SW 1271 (cell line): ENCODE measurements at places on chromosomes 16 and 17.
A peak's percentile ranks its signal among the peaks of the same experiment; 100 is the strongest.

DNA sequence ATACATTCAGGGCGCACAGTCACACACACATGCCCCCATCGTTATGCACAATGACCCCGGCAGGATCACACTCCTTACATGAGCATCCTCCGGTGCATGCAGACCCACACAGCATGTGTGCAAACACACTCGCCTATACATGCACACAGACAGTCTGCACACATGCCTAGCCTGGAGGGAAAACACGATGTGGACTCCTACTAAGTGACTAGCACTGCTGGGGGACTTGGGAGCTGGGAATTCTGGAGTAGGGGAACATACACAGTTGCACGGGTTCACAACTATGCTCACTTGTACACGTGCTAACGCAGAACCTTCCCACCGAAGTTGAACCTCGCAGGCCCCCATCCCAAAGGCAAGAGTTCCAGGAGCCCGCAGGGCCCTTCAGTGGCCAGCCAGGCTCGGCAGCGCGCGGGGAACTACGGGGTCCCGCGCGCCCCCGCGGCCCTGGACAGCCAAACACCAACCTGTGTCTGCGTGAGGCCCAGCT is 2.0 kb downstream of the DLX3 start:
- no peak for DNase-seq

GRCh38 chr16:62363501-62363900 is 327.3 kb upstream of the CDH8 start:
- DNase-seq = no peak

GRCh38 chr16:69495821-69496220 is 69.9 kb upstream of the NFAT5 start:
- DNase-seq = no peak

- DNase-seq = no peak
Observed at GRCh38 chr16:11552440-11552839, 34.3 kb downstream of the LITAF start.

- no peak for DNase-seq
Observed at GRCh38 chr17:70205401-70205800, 36.1 kb downstream of the KCNJ2 start.

GRCh38 chr17:57881143-57881542 is 31.3 kb upstream of the MRPS23 start:
- no peak for DNase-seq

DNA sequence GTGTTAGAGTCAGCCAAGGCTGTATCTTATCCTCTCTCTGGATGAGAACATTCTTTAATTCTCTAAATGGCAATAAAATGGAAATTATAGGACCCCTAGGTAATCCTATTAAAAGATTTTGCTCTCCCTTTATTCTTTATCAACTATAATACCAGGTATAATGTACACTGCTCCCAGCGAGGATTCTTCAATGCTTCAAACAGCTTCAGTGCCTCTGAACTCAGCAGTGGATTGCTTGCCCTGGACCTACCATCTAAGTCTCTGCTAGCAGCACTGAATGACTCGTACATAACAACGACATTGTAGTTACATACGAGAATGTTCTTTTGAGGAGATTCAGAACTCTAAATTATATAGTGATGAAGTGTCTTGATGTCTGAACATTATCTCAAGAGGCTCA is 3.7 kb upstream of the OR3A2 start:
- no peak for DNase-seq

- no peak for DNase-seq
Observed at GRCh38 chr16:57087003-57087402, 5.4 kb upstream of the CPNE2 start.

DNA sequence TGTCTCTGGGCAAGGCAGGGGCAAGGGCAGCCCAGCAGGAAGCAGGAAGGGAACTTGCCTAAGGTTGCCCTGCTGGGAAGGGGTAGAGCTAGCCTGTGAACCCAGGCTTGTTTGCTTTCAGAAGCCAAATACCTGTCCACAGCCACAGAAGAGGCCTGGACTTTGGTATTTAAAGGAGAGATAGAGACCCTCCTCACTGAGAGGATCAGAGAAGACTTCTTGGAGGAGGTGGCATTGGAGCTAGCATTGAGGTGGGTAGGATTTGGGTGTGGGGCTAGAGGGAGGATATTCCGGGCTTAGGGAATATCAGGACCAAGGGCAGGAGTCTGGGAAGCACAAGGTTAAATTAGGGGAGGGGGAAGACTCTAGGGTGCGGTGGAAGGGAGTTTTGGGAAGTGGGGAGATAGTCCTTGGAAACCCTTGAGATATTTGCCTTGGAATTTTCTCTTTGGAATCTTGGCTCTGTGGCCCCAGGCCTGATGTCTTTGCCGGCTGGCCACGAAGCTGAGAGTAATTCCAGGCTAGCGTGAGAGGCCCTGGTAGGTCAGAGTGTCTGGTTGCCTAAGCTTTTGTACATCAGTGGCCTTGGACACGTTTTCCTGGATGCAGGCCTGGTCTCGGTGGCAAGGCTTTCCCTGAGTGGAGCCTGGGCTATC is 13.1 kb upstream of the ETV4 start:
- DNase-seq = no peak

DNA sequence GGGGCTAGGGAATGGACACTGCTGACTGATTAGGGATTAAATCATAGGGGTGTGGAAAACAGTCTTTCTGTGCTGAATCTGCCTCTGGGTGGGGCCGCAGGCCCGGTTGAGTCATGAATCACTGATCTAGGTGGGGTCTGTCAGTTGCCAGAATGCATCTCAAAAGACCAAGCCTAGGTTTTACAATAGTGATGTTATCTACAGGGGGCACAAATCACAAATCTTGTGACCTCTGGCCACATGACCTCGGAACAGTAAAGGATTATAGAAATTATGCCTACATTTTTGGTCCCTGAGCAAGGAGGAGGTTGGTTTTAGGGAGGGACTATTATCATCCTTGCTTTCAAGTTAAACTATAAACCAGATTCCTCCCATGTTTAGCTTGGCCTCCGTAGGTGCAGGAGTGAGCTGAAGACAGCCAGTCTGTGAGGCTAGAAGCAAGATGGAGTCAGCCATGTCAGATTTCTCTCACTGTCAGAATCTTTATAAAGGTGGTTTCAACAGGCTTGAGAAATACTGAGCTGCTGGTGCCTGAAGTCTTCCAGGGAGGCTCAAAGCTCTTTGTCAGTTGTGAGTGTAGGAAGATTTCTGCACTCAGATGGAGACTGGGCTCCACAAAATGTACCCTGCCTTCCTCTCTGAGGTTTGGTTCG is 12.9 kb downstream of the GNGT2 start:
- no peak for DNase-seq

GRCh38 chr17:1126801-1127550 is 52.8 kb downstream of the ABR start:
- no peak for DNase-seq

GRCh38 chr17:39027455-39028035 is 60.3 kb upstream of the FBXO47 start:
- DNase-seq = no peak

- DNase-seq = no peak
Observed at GRCh38 chr17:10420811-10421210, 939 bp downstream of the MYH8 start.

- DNase-seq = no peak
Observed at GRCh38 chr16:76956841-76957240, 234.1 kb upstream of the MON1B start.

DNA sequence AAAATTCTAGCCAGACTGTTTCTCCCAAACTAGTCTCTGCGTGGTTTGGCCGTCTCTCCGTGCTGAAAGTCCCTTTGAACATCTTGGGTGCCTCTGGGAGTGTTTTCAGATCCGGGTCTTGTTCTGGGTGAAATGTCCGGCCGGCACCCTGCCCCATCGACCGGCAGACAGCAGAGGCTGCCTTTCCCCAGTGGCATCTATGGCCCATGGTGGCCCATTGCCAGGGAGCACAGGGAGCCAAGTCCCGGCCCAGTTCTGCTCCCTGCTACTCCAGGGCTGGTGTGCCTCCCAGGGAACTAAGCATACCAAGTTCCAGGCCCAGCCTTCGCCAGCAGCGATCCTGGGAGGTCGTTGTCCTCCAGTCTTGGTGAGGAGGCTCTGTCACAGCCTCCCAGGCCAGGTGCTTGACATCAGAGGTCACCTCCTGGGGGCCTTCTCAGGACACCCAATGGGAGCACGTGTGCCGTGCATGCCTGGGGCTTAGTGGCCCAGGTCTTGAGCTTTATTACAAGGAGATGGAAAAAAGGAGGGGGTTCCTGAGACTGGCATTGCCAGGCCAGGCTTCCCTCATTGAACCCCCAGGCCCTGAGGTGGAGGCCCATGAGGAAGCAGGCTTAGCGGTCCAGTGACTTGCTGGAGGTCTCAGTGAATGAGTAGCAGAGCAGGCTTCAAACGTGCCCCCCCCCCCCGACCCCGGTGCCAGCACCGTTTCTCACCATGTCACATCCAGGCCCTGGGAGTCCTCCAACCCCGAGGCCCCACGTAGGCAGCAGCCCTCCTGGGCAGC is 54.0 kb downstream of the PGS1 start:
- no peak for DNase-seq

DNA sequence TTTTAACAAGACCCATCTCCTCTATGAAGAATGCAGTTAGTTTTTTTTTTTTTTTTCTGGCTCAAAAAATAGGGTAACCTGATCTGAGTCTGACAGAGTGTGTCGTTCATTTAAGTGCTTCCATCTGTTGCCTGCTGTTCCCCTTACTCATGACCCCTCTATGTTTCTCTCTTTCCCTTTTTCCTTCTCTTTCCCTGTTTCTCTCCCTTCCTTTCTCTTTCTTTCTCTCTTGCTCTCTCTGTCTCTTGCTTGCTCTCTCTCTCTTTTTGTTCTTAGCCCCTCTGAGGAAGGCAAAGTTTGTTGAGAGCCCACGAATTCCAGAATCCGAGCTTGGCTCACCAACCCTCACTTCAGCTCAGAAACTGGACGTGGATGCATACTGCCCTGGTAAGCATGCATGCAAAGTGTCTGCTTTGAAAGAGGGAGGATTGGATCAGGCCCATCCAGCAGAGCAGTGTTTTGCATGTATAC is 185.0 kb downstream of the TANC2 start:
- DNase-seq = no peak

DNA sequence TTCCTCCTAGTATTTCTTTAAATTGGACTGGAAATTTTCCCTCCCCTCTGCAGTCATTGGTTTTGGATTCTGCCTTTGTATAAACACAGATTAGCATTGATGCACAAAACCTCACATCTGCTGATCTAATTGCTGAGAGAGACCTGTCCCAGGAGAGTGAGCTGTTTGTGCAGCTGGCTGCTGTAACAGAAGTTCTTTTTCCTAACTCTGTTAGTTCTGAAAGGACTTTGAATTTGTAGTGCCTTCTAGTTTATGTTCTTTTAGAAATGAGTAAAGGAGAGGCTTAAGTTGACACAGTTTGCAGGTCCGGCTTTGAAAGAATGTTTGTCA is 45.2 kb upstream of the KPNB1 start:
- DNase-seq = no peak

- DNase-seq = no peak
Observed at GRCh38 chr16:10121491-10121890, 60.7 kb downstream of the GRIN2A start.

DNA sequence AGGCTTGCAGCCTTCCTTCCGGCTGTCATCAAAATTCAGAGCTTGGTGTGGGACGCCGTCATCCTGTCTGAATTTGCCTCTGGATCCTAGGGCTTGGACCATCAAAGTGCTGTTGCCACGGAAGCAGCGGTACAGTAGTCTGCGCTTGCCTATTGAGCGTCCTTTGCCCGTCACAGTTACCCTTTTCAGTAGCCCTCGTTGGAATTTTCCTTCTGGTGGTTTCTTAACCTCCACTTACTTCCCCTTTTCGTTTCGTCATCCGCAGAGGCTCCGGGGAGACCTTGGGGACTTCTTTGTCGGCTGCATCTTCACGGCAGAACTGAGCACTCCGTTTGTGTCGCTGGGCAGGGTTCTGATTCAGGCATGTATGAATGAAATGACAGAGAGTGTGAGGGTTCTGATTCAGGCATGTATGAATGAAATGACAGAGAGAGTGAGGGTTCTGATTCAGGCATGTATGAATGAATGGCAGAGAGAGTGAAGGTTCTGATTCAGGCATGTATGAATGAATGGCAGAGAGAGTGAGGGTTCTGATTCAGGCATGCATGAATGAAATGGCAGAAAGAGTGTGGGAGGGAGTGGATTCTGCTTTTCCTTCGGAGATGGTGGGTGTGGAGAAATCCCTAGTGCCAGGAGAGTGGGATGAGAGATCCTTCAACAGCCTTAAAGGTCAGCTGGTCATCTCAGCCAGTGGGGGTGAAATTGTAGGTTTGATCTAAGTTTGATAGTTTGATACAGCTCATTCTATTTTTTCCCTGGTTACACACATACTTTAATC is 8.0 kb downstream of the TLCD3A start:
- no peak for DNase-seq

GRCh38 chr17:46002311-46002972 is 3.4 kb downstream of the STH start:
- DNase-seq = peak; percentile 59

DNA sequence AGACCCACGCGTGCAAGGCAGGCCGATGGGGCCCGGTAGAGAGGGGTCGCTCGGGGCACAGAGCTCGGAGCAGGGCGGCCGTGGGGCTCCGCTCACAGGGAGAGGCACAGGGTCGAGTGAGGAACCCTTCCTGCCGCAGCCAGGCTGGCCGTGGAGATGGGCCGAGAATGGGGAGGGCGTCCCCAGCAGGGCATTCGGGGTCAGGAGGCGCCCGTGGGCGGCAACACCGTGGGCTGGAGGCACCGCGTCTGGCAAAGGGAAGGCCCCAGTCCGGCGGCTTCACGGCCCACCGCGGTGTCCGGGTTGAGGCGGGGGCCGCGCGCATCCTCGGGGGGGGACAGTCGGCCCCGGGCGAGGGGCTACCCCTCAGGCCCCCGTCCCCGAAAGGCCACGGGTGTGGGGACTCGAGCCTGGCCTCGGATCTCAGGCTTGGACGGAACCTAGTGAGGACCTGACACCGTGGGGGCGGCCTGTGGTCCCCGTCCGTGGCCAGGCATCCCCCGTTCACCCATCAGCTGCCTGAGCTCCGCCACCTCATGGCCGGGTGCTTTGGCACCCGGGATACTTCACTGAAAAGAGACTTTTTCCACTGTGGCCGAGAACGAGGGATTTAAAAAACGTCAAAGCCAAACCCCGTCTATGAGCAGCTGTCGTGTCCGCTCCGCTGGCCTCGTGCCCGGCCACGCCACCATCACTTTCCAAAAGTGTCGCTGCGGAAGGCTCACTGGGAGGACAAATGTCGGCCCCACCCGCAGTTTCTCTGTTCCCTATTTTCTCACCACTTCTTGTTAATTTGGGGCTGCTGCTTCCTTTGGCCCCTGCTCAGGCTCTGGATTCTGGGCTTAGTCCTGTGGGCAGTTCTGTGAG is 73.6 kb downstream of the METRNL start:
- DNase-seq = no peak

- no peak for DNase-seq
Observed at GRCh38 chr16:78669994-78670393, 570.5 kb downstream of the WWOX start.

DNA sequence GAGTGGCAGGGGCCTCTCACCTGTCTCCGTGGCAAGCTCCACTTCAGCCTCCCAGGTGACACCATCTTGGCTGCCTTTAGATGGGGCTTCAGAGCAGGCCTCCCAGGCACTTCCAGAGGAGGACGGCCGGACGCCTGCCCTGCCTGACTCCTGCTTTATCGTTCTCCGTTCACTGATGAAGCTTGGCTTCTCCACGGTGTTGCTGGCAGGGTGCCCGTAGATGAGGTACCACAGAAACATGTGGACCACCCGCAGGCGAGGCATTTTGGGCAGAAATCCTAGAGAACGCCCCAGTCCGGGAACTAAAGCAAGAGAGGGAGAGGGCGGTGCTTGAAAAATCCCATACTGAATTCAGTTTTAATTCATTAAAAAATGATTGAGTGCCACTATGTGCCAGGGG is 54.5 kb downstream of the GTF3C1 start:
- no peak for DNase-seq
